ENCODE measurements at places on chromosomes 11 and 22.
A peak's percentile ranks its signal among the peaks of the same experiment; 100 is the strongest.

GRCh38 chr22:24054356-24054755 is 43.3 kb downstream of the CABIN1 start:
- no peak for DNase-seq

DNA sequence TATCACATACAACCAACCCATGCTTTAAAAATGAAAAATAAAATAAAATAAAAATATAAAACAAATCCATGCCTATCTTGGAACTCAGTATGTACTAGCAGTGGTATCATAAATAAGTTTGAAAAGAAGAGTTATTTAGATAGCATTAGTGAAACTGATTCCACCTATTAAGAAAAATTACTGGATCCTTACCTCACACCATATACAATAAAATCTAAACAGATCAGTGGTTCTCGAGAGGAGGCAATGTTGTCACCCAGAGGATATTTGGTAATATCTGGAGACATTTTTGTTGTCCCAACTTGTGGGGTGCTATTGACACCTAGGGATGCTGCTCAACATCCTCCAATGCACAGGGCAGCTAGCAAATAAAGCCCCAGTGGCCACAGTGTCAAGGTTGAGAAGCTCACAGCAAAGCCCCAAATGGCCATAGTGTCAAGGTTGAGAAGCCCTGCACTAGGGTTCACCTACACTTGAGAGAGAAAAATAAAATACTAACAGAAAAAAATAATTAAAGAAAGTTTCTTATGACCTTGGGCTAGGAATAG is 9.9 kb upstream of the NDUFV1 start:
- no peak for DNase-seq

DNA sequence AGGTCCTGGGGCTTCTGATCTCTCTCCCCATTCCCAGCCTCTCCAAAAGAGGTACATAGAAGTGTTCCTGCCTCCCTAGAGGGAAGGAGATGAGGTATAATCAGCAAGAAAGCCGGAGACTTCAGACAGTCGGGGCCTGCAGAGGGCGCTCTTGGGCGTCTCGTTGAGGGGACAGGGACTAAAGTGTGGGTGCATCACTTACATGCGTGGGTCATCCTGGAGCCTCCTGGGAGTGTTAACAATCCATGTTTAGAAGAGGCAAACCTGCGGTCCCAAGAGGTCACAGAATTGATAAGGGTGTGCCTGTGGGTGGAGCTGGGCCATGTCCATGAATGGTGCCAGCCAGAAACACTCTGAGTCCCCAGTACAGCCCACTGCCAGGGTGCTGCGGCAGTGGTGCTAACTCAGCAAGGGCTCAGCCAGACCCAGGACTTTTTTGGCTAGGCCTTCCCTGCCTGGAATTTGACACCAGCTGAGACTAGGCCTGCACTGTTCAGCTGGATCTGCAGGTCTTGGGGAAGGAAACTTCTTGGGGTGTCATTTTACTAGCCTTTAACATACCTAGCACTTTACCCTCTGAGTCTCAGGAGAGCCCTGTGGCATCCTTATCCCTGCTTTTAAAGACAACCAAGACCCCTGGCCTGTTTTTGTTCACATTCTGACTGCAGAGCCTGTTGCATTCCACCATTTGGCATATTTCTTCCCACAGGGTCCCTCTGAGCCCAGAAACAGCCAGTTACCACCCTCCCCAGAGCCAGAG is 5.5 kb downstream of the YDJC start:
- no peak for DNase-seq

GRCh38 chr11:5336331-5336730 is 7.0 kb downstream of the OR51B5 start:
- DNase-seq, result no peak

DNA sequence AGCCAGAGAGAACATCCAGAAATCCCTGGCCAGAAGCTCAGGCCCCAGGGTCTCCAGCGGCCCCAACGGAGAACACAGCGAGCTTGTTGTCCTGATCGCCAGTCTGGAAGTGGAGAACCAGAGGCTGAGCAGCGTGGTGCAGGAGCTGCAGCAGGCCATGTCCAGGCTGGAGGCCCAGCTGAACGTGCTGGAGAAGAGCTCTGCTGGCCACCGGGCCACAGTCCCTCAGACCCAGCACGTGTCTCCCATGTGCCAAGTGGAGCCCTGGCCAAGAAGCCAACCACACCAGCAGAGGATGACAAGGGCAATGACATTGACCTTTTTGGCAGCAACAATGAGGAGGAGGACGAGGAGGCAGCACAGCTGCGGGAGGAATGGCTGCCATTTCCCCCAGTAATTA is 20.6 kb upstream of the SCGB1D1 start:
- DNase-seq, result no peak

GRCh38 chr11:112222303-112222702 is 3.9 kb upstream of the PTS start:
- DNase-seq, result no peak

DNA sequence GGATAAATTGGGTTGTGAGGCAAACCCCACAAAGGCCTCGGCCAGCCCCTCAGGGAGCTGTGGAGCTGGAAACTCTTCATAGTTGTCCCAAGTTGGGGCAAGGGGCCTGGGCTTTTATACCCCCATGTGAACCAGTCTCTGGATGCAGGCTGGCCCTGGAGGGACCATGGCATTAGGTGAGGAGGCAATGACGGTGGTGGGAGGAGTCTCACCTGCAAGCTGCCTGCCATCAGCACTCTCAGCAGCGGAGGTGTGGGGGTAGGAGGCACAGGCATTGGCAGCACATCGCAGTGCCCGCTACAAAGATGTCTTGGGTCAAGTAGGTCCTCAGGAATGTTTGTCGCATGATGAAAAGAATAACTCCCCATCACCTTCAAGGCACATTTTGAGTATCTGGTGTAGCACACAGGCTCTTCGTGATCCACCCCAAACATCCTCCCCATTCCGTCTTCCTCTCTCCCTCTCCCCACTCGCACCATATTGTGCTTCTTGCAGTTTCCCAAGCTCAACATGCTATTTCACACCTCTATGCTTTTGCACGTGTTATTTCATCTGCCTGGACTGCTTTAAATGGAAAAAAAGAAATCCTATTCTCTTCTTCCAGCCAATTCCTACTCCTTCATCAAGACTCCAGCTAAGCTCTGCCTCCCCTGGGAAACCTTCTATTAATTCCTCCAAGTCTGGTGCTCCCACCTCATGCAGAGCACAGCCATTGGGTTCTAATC is 18.1 kb upstream of the TSKU start:
- DNase-seq, result no peak

GRCh38 chr22:44412136-44412731 is 85.8 kb downstream of the RTL6 start:
- no peak for DNase-seq

- peak; percentile 90 for DNase-seq
These were observed 303.7 kb upstream of the PLET1 start for GRCh38 chr11:112564228-112564955.

DNA sequence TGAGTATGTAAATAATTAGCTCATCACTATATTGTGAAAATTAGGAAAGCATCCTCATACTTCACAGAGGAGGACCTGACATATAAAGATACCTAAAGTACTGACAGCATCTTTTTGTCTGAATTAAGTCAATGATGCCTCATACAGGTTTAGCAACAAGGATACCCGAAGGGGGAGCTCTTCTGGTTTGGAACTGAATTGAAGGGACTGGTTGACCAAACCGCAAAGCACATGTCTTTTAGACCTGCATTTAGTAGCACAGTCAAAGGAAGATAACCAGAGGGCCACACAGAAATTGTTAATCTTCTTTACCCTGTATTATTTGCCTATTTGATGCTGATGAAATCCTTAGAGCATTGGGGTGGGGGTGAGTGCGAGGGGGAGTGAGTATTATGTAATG is 12.9 kb upstream of the WT1 start:
- no peak for DNase-seq

DNA sequence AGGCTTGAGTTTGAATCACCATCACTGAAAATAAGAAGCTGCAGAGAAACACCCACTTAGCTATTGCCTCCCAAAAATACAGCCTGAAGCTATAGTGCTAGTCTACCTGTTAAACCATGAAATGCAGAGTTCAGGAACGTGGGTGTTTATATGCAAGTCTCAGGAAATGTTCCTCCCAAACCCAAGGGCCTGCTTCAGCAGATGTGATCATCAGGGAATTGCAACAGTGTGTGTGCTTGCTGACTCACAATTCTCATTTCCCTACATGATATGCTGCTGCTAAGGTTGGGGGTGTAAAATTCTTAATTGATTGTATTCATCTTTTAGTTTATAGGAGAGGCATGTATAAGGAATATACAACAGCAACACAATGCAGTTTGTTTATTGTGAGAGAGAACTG is 49.6 kb downstream of the NUP98 start:
- peak; percentile 64 for DNase-seq

- DNase-seq, result no peak
These were observed 228.9 kb downstream of the CTTN start for GRCh38 chr11:70627219-70627618.

- DNase-seq, result no peak
These were observed 8.2 kb upstream of the YWHAH start for GRCh38 chr22:31935961-31936635.

- DNase-seq, result no peak
These were observed 37.9 kb downstream of the MUC2 start for GRCh38 chr11:1112351-1113191.

- peak; percentile 83 for DNase-seq
These were observed 11.9 kb upstream of the NRIP3 start for GRCh38 chr11:9015677-9016076.

GRCh38 chr11:6351782-6352382 is 31.6 kb upstream of the CAVIN3 start:
- no peak for DNase-seq

DNA sequence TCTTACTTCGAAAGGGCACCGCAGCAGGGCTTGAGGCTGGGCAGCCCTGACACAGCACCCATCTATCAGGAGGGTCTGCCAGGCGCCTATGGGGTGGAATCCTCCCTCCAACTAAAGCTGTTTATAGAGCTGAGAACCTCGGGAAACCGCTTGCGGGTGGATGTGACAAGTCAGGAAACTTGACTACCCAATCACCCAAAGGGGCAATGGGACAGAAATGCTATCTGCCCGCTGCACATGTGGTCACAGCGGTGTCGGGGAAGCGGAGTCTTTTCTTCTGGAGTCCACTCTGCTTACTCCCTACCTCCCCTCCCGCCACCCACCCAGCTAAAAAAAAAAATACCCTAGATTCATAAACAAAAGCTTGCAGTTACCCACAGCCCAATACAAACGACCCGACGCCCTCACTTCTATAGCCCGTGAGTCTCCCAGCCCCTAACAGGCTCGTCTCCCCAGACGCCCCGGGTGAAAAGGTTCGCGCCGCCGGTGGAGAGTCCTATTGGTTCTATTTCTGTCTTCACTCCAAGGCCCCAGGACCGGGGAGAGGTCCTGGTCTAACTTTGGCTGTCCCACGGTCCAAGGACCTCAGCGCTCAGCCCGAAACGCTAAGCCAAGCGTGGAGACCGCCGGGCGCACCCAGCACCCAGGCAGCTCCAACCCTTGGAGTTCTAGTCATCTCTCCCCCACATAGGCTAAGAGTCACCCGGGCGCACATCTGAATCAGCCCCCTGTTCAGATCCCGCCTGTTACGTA is 1.4 kb downstream of the TRPC6 start:
- DNase-seq, result no peak

- DNase-seq, result no peak
These were observed 55.9 kb upstream of the NUP160 start for GRCh38 chr11:47904048-47904447.

DNA sequence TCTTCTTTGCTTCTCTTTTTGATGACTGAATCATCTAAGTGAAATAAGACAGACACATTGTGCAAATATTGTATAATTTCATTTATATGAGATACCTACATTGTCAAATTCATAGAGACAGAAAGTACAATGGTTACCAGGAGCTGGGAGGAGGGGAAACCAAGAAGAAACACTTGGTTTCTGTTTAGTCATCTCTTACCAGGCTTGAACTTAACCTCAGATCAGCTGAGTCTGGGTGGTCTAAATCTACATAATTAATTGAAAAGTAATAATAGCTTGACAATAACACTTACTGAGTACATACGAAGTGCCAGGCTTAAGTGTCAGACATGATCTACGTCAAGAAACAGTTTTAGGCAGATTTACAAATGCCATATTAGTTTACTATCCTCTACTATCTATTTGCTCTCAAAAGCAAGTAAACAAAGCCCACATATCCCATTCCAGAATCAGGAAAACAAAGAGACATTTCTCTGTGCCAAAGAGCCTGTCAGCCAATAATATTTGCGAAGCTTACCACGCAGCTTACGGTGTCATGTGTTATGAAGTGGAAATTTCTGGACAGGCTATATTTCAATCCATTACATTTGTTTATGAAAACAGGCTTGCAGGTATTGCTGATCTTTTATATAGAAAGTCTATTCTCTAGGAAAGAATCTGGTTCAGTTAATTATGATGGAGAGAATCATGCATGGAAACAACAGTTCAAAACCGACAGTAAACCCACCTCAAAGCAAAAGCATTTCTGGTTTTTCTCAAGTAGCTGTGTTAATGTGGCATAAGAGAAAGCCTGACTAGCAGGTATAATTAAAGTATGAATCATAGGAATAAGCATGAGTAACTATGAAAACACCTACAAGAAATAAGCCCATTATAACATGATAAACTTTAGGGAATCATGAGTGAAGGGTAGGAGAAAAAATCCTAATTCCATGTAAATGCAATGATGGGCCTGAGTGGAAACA is 2.7 kb upstream of the ARHGAP42 start:
- DNase-seq, result no peak

DNA sequence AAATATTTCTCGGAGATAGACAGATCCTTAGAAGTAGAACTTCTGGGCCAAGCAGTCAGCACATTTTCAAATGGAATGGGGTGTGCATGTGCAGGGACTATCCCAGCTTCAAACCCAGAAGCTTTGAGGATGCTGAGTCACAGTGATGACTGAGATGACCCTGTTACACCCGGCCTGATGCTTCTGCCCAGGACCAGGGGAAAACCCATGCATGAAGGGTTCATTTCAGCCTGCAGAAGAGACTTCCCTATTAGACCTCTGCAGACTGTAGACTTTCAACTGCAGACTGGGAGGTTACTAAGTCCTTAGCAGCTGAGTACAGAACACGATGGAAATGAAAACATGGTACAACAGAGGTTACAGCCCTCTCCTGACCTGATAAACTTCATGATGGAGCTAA is 3.6 kb upstream of the OR2AT4 start:
- DNase-seq, result peak; percentile 62

DNA sequence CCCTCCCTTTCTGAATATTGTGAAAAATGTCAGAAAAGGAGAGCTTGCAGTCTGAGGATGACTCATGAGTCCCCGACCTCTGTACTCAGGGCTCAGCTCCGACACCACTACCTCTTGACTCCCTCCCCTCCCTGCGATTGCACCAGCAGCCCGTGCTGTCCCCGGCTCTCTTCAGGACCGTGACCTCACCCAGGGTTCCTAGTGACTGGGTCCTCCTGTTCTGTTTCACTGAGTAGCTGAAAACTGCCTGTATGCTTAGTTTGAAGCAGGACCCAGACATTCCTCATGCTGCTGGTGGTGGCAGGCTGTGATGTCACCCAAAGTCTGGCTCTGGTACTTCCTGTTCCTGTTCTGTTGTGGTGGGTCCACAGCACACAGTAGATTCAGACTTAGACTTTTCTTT is 11.7 kb downstream of the PHRF1 start:
- DNase-seq, result peak; percentile 76

DNA sequence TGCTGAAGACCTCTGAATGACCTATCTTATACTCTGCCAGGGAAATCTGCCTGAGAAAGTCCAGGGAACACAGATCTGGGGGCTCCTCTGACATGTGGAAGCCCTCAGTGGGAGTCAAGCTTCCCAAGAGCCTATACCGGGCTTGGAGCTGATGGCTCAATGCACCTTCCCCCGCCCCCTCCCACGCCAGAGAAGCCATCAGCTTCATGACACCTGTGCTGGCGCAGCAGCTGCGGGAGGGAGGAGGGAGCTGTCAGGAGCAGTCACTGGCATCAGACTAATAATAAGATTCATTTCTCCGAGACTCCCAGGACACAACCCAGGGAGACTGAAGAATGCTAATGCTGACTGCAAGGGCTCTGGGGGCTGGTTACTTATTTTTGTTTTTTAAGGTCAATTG is 47.8 kb downstream of the SPATA19 start:
- no peak for DNase-seq

All from LHCN-M2 (cell line).